H7 (cell line): ENCODE measurements at places on chromosomes 3 and 15.
A peak's percentile ranks its signal among the peaks of the same experiment; 100 is the strongest.

GRCh38 chr3:143644370-143645089, 203.7 kb downstream of the SLC9A9 start:
- peak; percentile 52 for DNase-seq

DNA sequence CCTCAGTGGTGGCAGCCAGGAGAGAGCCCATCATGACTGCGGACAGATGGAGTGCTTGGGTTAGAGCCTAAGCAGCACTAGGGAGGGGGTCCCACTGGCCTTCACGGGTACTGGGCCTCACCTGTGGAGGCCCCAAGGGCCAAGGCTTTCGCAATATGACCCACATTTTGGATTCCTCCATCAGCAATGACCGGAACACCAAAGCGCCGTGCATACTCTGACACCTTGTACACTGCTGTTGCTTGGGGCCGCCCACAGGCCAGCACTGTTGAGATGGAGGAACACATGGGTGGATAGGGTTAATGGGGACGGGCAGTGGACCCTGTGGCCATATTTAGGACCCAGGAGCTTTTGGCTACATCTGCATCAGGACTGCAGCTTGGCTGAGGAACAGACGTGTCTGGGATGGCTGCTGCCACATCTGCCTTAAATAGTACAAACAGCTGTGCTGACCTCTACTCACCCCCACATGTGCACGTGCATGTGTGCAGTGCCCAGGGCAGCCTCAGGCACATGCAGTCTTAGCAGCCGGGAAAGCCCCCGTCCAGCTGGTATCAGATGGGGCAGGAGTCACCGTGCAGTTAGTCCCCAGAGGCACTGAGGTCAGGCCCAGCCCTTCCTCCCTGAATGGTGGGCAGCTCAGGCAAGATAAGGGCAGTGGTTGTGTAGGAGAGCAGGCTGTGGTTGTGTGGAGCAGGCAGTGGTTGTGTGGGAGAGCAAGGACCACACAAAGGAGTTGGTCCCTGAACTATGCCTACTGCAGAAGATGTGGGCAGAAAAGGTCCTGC, 3.3 kb downstream of the NDUFAF3 start:
- DNase-seq: peak; percentile 18

DNA sequence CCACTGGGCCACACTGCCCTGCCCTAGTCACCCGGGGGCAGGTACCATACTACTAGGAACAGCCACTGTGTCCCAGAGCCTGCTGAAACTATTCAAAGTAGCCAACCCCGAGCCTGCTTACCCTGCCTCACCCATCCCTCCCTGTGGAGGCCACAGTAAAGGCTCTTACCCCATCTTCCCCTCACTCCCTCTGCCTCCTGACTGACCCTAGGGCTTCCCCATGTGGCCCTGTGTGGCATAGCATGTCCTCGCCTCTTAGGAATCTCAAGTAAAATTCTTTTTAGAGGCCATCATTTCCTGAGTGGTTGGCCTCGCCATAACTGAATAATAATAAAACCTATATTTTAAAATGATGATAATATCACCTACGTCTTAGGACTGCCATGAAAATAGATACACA, 112.2 kb upstream of the SLC6A11 start:
- DNase-seq: peak; percentile 66

DNA sequence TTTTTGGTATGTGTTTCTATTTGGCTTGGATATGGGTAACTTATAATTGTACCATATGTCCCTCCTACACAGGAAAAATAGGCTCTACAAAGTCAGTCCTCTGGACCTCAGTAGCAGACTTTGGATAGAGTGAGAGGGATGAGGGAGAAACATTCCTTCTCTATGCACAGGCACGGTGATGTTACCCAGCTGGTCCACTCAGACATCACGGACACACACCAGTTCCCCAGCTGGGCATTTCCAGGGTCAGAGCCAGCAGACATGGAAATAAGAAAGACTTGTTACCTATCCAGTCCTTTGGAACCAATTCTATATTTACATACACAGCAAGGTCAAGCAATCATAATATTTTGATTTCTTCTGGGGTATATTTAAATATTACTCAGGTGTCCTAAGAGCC, 433.1 kb upstream of the KCNMB2 start:
- no peak for DNase-seq

GRCh38 chr15:75232252-75232813, 25.8 kb upstream of the GOLGA6C start:
- peak; percentile 29 for DNase-seq

GRCh38 chr15:65818927-65819562, 27.0 kb upstream of the DENND4A start:
- no peak for DNase-seq

- no peak for DNase-seq
Measured at GRCh38 chr3:65854606-65855304, 184.0 kb downstream of the MAGI1 start.

- DNase-seq: no peak
Measured at GRCh38 chr15:66986951-66987350, 78.5 kb upstream of the SMAD3 start.

- DNase-seq: no peak
Measured at GRCh38 chr15:35260941-35261340, 175.8 kb upstream of the NANOGP8 start.

DNA sequence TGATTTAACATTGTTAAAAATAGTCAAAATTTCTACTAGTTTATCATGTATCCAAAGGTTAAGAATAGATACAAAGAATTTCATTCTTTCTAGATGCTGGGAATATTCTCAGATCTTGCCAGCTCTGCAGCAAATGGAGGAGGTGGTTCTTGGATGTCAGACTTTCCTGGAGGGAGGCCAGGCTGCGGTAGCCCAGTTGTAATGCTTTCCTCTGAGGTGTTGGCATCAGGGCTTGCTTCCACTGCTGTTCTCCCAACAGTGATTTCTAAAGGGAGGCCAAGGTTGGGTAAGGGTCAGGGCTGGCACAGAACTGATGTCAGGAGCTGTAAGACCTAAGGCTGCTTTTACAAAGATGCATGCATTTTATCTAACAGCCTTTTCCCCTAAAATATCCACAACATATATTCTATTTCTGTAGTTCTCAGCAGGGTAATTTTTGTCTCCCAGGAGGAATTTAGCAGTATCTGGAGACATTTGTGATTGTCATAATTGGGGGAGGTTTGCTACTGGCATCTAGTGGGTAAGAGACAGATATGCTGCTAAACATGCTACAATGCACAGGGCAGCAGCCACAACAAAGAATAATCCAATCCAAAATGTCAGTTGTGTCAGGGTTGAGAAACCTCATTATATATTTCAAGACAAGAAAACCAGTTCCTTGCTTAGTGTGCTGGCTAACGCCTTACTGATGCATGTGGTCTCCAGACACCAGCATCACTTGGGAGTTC, 42.0 kb upstream of the SPTSSB start:
- DNase-seq: no peak
